EH (cell line): ENCODE measurements at places on chromosomes 12 and 14.

GRCh38 chr12:10189653-10190052 lies 10.8 kb downstream of the TMEM52B start:
- peak; percentile 70 for DNase-seq

DNA sequence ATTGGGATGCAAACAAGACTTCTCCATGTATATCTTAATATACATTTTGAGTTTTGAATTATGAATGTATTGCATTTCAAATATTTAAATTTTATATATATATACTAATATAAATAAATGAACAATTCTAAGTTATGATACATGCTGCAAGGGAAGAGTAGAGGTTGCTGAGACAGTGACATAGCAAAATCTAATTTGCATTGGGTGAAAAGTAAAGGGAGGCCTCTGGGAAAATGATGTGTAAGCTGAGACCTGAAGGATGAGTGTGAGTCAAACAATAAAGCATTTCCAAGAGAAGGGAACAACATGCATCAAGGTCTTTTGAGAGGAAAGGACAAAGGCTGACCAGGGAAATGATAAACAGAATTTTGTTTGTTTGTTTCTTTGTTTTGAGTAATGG lies 62.9 kb upstream of the PTPRQ start:
- DNase-seq = no peak

DNA sequence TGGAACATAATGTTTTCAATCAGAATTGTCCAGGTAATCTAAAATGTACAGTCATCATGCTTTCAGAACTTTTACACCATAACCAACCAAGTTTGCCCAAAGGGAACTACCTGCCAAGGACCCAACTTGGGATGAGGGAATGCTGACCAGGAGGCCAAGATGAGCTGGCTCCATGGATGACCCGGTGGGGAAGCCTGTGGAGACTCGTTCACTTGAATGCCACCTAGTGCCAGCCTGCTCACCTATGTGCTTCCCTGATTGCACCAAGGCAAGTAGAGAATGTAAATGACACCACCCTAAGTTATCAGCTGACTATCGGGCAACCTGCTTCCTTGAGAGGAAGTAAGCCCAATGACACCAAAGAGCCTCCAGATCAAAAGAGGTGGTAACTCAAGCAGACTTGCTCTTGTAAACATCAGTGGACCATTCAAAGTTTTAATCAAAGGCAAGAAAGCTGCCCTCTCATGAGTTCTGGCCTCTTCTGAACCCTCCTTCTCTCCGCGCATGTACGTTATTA lies 137.3 kb downstream of the TTC7B start:
- no peak for DNase-seq

DNA sequence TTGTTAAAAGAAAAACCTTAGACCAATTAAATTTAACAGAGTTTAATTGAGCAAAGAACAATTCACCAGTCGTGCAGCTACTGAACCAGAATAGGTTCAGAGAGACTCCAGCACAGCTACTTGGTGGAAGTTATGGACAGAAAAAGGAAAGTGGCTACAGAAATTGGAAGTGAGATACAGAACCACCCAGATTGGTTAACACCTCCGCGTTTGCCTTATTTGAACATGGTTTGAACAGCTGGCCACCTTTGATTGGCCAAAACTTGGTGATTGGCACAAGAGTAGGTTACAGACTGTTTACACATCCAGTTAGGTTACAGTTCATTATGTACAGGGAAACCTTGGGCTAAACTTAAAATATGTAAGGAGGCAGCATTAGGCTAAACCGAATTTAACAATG lies 54.9 kb downstream of the SRGAP1 start:
- no peak for DNase-seq

DNA sequence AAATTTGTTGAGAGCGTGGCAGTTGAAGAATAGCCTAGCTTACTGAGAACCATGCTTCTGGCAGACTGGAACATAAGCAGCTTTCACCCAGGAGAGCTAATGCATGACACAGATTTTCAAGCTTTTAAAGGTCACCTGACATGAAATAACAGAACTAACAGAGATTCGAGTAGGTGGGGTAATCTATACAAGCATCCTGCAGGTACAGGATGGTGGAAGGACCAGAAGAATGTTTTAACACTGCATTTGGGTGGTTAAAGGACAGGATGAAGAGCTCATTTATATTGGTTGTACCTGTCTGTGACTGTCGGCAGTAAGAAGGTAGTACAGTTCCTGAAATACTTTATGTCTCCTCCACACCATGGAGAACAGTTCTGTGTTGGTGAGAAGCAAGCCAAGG lies 8.9 kb downstream of the PELI2 start:
- no peak for DNase-seq

DNA sequence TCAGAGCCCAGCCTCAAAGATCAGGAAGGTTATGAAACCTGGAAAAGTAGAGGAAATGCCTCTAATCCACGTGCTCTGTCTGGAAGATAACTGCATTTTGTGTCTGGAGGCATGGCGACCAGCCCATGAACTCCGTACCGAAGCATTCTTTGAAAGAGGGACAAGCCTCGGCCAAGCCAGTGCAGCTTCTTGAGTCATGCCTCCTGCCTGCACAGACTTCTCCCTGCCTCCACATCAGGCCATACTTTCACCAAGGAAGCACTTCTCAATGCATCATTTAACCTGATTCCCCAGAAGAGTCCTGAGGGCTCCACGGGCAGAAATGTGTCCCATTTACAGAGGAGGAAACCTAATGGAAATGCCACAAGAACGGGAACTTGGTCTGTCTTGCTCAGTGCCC lies 3.4 kb downstream of the ACTN1 start:
- peak; percentile 89 for DNase-seq

GRCh38 chr12:10140001-10140400 lies 10.0 kb upstream of the CLEC7A start:
- DNase-seq = peak; percentile 75

GRCh38 chr14:76644855-76645518 lies 116.3 kb upstream of the VASH1 start:
- DNase-seq = peak; percentile 18

DNA sequence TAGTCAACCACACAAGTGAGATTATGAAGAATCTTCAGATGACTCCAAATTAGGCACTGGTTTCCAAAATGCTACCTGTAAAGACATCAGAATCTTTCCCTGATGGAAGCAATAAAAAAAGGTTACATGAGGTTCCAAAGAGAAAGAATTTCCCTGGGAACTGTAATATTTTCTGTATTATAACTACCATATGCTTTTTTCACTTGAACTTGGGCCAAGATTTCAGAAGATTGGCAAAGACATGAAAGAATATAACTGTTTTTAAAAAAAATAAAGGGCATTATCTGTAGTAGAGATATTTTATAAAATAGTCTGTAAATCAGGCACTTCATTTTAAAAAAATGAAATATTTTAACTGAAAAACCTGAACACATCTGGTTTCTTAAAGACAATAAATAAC lies 12.9 kb downstream of the HECTD1 start:
- no peak for DNase-seq

GRCh38 chr14:36243183-36243582 lies 66.7 kb upstream of the PTCSC3 start:
- DNase-seq = no peak

DNA sequence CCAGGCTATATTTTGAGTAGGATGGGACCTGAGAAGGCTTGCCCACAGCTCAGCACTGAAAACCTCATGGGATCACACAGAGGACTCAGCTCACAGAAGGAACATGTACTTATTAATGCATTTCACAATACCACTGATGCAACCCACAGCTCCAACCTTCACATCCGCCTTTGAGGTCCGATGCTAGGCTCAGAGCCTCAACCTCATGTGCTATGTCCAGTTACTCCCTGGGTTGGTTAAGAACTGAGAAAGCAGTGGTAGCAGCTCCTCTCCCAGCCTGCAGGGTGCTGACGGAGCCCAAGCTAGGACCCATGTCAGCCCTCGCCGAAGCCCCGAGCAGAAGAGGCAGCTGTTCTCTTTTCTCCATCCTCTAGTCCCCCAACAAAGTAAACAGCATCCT lies 52.9 kb downstream of the SPTB start:
- peak; percentile 42 for DNase-seq

DNA sequence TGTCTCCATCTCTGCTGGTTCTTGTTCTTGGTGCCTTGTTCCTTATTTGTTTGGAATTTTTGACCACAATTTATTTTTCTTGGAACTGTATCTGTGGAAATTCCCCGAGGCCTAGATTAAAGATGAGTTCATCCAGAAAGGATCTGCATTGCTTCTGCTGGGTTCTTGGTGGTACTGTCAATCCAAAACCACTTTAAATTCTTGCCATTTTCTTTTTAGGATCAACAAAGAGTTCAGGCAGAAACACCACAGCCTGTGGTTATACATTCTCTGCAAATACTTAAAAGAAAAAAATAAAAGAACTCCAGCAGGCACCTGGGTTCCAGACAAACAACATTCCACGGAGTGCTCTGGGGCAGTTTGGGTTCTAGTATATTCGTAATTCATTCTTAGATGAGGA lies 6.0 kb upstream of the VAMP1 start:
- DNase-seq = peak; percentile 96

DNA sequence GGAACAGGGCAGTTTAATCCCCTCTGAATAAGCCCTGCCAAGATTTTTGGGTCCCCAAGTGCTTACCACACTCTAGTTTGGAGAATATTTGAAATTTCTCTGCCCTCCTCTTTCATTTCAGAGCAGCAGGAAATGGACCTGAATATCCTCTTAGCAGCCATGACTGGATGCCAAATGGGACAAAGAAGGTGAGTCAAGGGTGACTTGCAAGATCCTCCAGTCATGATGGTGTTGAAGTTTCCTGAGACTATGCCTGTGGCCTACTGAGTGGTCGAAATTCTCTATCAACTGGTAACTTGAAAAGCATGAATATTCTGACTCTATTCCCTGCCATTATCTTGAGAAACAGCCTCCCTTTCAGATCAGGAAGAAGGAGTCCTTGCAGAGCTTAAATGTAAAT lies 1674.7 kb upstream of the SEL1L start:
- no peak for DNase-seq

DNA sequence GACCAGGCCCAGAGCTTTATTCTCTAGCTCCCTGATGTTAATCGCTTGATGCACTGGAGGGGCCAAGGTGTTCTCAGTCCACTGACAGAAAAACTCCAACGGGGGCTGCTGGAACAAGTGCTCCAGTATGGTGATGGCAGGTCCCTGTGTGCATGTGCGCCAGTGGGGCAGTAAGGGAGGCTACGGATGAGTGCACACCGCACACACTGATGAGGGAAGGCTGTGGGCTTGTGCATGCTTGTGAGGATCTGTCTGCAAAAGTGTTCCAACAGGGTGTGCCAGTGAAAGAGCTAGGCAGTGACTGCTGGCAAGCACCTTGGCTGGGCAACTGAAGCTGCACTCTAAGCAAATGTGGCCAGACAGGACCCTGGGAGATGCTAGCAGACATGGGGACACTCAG lies 229.7 kb upstream of the FOXG1 start:
- DNase-seq = no peak

DNA sequence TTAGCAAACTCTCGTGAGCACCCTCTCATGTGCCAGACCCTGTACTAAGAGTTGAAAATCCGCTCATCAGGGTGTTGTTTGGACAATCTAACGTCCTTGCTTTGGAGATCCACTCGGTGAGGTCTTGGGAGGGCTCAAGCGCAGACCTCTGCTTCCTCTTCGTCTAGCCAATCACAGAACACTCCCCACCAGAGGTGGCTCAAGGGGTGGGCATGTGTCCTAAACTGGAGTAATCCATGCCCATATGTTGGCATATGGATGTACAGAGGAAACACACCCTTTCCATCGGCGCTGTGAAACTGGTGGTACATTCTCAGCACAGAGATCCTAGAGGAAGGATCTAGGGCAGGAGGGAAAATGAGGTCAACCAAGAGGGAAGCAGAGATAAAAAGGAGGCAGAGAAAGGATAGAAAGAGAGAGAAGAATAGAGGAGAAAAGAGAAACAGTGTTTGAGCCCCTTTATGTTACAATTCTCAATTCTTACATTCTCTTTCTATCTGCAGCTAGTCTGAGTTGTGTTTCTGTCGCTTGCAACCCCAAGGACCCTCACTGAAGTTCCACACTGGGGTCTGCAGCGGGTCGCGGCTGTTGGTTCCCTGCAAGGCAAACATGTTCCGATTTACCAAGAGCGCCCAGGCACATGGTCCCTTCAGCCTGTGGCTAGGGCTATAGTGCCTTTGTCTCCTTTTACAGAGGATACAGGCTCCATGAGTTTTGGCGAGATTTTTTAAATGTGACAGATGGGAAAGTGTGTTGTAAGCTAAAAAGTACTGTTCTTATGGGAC lies 40.5 kb downstream of the DLK1 start:
- no peak for DNase-seq

- DNase-seq = no peak
Observed at GRCh38 chr12:56951582-56952339, 5.6 kb downstream of the RDH16 start.

DNA sequence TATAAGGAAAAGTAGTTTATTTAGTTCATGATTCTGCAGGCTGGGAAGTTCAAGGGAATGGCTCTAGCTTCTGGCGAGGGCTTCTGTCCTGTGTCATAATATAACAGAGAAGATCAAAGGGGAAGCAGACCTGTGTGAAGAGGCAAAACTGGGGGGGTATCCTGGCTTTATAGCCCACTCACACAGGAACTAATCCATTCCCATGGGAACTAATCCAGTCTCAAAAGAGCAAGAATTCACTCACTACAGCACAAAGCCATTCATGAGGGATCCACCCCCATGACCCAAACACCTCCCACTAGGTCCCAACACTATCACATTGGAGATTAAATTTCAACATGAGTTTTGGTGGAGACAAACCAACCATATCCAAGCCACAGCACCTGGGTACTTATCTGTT lies 6.9 kb downstream of the ALDH6A1 start:
- DNase-seq = no peak

DNA sequence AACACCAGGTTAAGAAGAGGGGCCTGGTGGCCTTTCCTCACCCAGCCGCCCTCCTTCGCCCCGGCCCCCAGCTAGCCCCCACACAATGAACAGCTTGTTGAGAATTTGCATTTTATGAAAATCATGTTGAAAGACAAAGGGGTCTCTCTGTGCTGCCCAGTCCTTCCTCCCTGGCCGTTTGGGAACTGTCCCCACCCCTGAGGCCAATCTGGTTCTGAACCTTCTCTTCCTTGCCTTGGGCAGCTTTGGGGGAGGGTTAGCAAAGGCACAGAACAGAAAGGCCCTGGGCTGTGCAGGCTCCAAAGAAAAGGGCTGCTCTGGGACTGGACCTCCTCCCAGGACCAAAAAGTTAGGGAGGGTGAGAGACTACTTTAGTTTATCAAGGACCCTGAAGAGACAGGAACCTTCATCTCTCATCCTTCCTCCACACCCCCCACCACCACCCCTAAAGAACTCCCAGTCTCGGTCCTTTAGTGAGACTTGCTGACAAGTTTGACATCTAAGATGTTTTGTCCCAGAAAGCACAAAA lies 1.3 kb downstream of the TAMALIN start:
- no peak for DNase-seq

GRCh38 chr14:67644428-67644827 lies 24.7 kb downstream of the ARG2 start:
- DNase-seq = peak; percentile 13
